Globus pallidus (tissue), 1 donor: ENCODE measurements at places on chromosomes 3 and 15.

GRCh38 chr15:63054985-63055384, 12.4 kb downstream of the TPM1 start:
- DNase-seq = no peak

GRCh38 chr3:52830535-52831258, at the start of gene ITIH4:
ITIH4 (minus strand) TSS chr3:52830672; CDS start chr3:52830642, 30 bp downstream.
- DNase-seq = no peak

DNA sequence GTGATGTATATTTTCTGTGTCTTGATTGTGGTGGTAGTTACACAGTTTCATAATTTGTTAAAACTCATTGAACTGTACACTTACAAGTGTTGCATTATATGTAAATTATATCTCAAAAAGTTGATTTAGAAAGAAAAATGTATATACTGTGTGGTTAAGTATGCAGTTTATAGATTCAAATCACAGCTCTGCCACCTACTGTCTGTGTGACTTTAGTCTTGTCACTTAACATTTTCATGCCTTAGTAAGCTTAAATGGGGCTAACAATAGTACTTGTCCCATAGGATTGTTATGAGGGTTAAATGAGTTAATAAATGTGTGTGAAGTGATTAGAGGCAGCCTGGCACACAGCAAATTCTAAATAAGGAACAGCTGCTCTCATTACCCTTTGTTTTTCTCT, 120.9 kb upstream of the P2RY1 start:
- DNase-seq = no peak

DNA sequence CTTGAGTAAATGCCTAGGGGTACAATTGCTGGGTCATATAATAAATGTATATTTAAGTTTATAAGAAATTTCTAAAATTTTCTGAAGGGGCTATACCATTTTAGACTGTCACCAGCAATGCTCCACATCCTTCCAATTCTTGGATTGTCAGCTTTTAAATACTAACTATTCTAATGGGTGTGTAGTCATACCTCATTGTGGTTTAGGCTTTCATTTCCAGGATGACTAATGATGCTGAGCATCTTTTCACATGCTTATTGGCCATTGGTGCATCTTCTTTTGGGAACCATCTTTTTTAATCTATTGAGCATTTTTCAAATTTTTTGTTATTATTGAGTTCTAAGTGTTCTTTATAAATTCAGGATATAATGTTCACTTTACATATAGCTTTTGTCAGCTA, 52.5 kb upstream of the CORO2B start:
- DNase-seq = no peak
